ENCODE measurements at places on chromosomes 7 and 10.

GRCh38 chr7:18939771-18940592 is 177.5 kb downstream of the TWIST1 start:
- DNase-seq: no peak

GRCh38 chr7:146875981-146876380 is 759.4 kb downstream of the CNTNAP2 start:
- no peak for DNase-seq

- no peak for DNase-seq
Observed at GRCh38 chr10:125124907-125125306, 35.5 kb downstream of the CTBP2 start.

DNA sequence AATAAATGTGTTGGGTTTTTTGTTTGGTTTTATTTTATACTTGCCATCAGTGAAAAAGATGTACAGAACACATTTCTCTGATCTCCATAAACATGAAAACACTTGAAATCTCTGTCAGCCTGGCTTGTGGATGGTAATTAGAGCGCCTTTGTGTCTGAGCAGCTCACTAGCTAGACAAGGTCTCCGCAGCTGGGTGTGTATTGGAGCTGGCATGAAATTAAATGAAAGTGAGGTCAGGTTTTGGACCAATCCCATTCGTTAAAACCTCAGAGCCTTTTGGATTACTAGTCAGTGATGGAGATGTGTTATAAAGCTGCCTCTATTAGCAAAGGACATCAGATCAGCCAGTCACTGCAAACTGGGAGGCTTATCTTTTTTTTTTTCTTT is 2.7 kb downstream of the FRAT1 start:
- DNase-seq: no peak

DNA sequence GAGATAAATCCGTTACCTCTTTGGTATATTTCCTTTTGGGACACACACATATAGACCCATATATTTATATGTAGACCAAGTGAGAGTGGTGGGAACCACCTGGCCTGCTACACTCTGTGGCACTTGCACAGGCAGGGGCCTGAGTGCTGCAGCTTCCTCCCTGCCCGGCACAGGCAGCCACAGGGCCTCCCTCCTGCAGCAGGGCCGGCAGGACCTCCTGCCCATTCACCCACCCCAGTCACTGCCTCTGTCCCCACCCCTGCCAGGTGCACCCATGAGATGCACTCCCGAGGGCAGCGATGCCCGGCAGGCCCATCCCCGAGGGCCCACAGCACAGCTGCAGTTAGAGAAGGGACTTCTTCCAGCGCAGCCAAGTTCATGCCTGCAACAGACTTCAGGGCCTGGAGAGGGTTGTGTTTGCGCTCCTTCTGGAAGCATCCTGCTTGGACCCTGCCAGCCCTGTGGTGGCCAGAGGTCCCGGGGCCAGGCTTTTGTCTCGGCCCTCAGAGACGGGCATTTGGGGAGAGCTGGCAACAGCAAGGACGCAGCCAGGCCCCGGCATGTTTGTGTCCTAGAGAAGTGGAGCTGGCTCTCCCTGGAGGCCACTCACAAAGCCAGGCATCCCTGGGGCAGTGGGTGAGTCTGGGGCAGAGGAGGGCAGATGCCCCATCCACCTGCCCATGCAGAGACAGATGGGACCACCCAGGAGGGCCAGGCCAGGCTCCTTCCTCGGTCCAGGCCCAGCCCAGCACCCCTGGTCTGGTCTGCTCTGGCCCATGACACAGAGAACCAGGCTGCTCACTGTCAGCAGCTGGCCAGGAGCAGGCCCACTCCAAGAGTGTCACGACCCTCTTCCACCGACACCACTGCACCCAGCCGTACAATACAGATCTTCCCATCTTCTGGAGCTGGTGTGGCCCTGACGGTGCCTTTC is 41.4 kb downstream of the PWWP2B start:
- no peak for DNase-seq

- no peak for DNase-seq
Observed at GRCh38 chr10:80583685-80584084, 46.0 kb downstream of the SH2D4B start.

- DNase-seq: no peak
Observed at GRCh38 chr7:41110186-41110585, 592.7 kb downstream of the INHBA start.

DNA sequence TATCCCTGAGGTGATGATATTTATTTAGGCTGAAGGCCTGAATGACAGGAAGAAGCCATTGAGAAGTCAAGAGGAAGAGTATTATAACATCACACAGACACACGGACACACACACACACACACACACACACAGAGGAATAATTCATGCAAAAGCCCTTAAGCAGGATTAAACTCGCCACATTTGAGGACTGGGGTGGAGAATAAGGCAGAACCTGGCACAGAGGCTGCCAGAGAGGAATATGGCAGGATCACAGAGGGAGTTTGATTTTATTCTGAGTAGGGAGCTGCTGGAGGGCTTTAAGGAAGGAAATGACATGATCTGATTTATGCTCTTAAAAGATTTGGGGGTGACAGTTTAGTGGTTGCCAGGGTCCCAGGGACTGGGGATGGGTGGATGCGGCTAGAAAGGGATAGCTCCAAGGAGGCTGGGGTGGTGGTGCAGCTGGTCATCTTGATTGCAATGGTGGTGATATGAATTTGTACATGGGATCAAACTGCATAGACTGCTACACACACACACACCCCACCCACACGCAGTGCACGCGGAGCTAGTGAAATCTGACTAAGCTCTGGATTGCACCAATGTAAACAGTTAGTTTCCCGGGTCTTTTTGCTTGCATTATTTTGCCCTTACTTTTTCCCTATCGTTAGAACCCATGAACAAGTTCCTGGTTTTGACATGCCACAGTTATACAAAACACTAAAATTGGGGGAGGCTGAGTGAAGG is 11.2 kb downstream of the SMURF1 start:
- DNase-seq: no peak

GRCh38 chr10:44388641-44389040 is 3.7 kb upstream of the CXCL12 start:
- DNase-seq: no peak

- DNase-seq: no peak
Observed at GRCh38 chr10:121340271-121340831, 257.9 kb downstream of the FGFR2 start.

DNA sequence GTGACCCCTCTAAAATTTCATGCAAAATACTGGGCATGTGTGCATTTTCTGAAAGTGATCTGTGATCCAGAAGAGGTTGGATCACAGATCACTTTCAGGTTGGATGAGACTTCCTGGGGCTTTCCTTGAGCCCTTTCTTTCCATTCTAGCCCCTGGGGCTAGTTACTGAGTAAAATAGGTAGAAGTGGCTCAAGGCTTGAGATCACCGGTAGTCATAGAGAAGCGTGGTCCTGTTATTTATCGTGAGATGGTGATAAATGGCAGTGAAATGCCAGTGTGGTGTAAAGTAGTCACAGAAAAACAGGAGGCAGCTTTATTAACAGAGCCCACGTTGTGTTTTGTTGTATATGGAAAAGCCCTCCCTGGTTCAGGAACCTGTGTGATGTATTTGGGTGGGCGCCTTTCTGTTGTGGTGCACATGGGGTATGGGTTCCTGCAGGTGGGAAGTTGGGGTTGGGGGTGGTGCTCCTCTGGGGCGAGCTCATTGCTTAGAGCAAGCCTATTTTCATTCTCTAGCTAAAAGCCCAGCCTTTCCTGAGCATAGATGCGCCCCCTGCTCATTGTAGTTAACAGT is 34.0 kb upstream of the SH2D4B start:
- no peak for DNase-seq

DNA sequence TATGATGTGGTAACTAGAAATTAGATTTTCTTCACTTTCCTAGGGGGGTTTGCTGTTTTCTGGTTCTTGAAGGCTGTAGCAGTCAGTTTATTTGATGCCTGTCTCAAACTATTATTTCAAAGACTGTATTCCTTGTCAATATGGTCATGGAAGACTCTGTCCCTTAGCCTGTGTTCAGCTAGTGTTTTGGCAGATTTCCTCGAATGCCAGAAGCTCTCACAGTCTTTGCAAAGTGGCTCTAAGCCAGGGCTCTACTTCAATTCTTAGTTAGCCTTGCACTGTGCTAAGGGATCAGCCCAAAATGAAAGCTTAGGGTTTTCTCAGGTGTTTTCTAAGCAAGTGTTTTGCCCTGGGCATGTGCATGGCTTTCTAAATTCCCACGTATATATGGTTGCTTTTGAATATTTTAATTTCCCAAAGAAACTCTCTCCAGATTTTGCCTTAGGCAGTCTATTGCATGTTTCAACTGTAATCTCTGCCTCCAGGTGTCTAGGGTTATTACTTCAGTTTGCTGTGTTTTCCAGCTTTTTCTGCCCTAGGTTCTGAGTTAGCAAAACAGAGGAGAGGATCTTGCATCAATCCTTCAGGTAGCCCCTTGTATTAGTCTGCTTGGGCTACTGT is 7.2 kb upstream of the C1GALT1 start:
- no peak for DNase-seq

- no peak for DNase-seq
Observed at GRCh38 chr10:108736111-108736510, 1187.2 kb downstream of the XPNPEP1 start.

DNA sequence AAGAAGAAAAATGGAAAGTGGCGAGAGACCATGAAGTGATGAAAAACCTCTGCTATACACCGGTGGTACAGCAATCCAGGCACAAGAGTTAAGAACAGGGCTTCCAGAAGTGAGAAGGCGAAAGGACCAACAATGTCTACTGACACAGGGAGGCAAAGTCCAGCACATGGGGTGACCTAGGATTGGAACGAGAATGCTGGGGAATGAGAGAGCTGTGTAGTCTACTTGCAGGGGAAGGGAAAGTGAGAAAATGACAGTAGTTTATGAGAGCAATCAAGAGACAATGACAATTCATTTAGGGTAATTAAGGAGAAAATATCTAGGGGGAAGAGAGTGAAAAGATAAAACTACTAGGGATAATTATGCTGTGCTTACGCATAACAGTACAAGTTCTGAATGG is 169.2 kb downstream of the SLC25A13 start:
- DNase-seq: no peak

- no peak for DNase-seq
Observed at GRCh38 chr10:103731609-103732270, 123.6 kb downstream of the SH3PXD2A start.

DNA sequence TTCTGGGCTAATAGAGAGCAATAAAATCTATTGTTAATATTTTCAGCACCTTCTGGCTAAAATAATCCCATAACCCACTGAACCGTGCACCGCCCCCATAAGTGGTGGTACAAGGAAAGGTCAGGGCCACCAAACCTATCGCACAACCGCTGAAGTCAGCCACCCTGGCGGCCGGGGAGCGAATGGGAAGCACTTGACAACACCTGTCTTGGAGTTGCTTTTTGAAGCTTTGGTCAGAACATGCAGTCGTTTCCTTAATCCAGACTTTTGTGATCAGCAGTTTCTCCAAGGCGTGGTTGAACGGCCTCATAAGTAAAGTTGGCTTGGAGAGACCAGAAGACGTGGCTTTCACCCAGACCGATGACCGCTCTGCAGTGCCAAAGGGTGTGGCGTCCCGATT is 97.4 kb downstream of the DNAJB6 start:
- no peak for DNase-seq

- DNase-seq: no peak
Observed at GRCh38 chr7:5594616-5595544, 171.2 kb upstream of the TNRC18 start.

DNA sequence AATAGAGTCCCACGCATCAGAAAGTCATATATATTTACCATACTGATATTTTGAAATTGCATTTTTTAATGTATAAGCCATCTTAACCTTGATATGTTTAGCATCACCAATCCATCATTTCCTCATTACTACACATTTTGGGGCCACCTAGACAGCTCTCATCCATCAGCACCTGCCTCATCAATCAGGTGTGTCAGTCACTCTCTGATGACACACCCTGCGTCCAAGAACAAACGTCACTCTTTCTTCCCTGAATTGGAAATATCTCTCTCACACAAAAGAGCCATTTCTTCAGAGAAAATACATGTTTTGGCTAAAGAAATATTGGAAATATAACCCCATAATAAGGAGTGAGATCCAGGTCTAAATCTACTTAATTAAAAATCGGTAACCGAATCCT is 38.9 kb upstream of the RSU1 start:
- DNase-seq: no peak

DNA sequence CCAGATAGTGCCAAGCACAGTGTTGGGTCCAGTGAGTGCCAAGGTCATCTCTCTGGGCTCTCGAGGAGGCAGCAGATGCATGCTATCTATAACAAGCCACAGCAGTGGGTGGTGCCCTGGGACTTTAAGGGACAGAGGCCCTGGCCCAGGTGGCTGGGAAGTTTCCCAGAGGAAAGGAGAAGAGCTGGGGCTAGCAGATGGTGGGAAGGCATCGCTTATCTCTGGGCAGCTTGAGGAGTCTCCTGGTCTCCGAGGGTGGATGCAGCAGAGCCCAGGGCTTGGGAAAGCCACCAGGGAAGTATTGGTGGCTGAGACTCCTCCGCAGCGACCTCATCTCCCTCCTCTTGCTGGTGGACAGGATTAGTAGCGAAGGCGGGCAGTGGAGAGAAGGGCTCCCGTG is 63.4 kb upstream of the LRRC4 start:
- DNase-seq: no peak

DNA sequence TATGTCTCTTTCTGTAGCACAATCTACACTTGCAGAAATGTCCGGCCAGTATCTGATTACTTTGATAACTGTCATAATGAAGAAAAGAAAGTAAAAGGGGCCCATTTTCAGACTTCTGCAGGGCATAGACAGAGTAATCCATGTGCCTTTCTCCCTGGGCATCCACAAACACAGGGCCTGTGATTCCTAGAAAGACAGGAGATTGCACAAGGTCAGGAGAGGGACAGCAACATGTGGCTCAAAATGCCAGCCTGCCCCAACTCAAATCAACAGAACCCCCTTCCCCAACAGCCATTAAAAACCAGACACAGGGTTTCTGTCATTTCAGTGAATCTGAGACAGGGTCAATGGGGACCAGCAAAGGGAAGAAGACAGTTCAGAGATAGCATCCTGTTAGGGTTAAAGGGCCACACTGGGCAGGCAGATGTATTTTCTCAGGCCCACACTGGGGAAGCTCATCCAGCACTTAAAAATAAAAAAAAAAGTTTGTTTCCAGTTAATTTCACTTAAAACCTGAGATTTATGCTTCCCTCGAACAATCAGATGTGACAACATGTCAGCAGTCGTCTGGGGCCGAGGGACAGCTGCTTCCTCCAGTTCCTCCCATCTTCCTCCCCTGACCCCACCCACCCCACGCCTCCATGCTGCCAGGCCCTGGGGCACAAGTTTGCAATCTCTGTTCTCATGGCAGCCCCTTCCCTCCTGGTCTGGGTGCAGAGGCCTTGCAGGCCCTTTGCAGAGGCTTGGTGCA is 30.7 kb upstream of the ACSL5 start:
- no peak for DNase-seq

All from COLO829 (cell line).